ENCODE measurements at places on chromosomes 3 and 15. TPM values are rescaled to one million over a fixed set of nuclear protein-coding genes. Genes with fewer than 3 reads are reported as not detected.

SH2D7 gene
- not detected for total RNA-seq

ROBO2 gene
- 4.8 TPM for total RNA-seq

CCDC33 gene
- not detected for total RNA-seq

TMEM40 gene
- total RNA-seq, result not detected

RLBP1 gene
- not detected for total RNA-seq

DNA sequence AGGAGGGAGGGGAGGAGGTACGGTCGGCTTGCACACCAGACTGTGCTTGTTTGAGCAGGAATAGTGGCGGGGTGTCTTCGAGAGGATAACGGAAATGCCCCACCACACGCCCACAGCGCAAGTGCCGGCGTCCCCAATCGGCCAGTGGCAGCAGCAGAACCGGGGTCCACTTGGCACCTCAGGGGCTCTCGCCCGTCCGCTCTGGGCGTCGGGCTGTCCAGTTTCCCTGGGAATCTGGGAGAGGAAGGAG is 53.7 kb downstream of the CCDC54 start:
- no peak for DNase-seq

- DNase-seq, result no peak
These were observed 417.4 kb upstream of the SEMA6D start for GRCh38 chr15:47299846-47300434.

DNA sequence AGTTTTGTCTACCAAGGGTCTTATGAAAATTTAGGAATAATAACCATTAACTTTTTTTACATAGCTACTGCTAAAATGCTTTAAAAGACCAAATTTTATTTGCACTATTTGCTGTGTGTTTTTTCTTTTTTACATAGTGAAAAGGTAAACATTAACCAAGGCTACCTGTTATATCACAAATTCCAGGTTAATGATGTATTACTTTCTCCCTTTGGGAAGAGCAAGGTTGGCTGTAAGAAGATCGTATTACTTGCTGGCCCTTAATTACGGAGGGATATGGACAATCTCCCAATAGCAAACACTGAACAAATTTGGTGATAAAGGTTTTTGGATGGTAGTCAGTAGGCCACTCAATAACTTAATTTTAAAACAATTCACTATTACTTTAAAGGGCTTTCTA is 22.4 kb downstream of the LRRC58 start:
- no peak for DNase-seq

DNA sequence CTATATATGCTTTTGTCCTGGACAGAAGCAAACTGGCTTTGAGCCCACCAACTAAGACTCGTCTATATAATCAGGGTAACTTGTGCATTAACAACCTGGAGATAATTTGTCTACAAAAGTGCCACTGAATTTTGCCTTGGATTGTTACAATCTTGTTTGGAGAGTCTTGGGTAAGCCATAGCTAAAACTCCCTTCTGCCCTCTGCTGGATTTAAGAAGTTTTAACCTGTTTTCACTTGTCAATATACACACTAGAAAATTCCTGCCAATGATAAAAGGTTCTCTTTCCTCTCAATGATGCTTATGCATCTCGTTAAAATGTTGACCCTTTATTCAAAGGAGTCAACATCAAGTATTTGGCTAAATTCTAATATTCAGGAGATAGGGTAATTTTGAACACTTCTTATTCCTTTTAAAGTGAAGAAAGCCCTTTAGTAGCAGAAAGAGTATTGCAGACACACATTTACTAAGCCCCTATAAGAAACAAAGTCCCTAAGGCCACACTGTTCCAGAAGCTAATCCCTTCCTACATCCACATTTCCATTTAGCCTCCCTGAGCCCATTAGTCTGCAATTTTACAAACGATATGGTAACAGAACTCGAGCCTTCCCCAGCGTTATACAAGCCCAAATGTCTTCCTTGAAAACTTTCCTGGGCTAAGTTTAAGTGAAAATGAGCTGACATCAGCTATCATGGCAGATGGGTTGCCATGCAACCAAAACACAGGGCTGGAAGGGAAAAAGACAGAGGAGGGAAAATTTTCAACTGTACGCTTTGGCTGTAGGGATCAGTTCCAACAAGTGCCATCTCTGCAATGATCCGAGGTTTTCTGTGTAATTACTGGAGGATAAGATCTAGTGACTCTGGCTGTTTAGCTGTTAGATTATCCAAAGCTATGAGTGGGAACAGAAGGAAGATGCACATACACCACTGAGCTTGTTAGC is 75.9 kb upstream of the FGF12 start:
- DNase-seq, result peak; percentile 63

- no peak for DNase-seq
These were observed 17.2 kb downstream of the ARRDC4 start for GRCh38 chr15:97977734-97978133.

- DNase-seq, result no peak
These were observed 6.4 kb upstream of the EXOG start for GRCh38 chr3:38489766-38490165.

GRCh38 chr3:46716461-46717441 is 918 bp downstream of the PRSS50 start:
- no peak for DNase-seq

Measured in OCI-LY7 (cell line).